Heart left ventricle (tissue), 16 donors: ENCODE measurements at places on chromosomes 2 and 18. TPM values are rescaled to one million over a fixed set of nuclear protein-coding genes. Genes with fewer than 3 reads are reported as not detected.

Gene REG3A
- polyA plus RNA-seq: 0.27 TPM

DNA sequence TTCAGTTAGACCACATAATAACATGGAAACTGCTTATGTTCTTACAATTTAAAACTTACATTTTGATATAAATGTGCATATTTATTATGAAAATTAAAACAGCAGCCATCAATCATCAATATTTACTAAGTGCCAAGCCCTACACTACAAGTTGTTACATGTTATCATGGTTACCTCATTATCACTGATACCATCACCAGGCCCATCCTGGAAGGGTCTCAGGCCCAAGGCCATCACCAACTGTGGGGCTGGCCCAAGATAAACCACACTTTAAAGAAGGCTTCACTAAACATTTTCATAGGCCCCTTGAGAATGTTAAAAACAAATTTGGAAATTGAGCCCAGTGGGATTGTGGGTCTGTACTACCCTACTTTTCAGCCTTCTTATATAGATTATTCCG is 6.4 kb downstream of the ITSN2 start:
- DNase-seq: no peak

DNA sequence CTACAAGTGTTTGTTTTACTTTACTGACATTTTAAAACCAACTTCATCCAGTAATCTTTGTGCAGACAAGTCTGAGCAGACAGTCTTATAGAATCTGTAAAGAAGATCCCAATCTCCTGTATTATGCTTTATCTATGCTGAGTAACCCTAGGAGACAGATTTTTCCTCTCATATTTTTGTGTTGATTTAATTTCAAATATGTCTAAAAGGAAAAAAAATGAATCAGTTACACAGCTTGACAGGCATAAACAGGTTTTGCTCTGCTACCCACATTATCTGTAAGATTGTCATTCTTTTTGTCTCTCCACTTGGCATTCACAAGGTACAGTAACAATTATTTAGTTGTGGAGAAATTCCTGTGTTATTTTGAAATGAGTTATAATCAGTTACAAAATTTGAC is 415.0 kb downstream of the NYAP2 start:
- DNase-seq: no peak

GRCh38 chr2:162099836-162100235 is 25.8 kb upstream of the DPP4 start:
- no peak for DNase-seq

DNA sequence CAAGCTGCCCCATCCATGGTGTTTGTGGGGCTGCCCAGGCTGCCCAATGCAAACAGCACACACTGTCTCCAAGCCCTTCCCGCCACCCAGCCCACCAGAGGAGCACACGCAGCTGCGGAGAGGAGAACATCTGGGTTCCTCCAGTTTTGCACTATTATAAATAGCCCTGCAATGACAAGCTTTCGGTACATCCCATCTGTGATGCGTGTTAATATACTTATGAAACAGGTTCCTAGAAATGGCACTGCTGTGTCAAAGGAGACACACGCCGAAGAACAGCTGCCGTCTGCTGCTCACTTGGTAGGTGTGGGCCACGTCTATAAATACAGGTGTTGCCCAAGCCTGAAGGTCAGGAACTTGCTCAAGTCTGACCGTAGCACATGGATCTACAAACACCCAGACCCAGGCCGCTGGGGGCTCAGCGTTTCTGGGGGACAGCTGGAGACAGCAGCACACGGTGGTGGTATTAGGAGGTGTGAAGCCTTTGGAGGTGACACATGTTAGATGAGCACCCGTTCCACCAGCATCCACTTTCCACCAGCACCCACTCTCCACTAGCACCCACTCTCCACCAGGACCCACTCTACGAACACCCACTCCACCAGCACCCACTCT is 34.3 kb downstream of the PXDN start:
- DNase-seq: no peak

DNA sequence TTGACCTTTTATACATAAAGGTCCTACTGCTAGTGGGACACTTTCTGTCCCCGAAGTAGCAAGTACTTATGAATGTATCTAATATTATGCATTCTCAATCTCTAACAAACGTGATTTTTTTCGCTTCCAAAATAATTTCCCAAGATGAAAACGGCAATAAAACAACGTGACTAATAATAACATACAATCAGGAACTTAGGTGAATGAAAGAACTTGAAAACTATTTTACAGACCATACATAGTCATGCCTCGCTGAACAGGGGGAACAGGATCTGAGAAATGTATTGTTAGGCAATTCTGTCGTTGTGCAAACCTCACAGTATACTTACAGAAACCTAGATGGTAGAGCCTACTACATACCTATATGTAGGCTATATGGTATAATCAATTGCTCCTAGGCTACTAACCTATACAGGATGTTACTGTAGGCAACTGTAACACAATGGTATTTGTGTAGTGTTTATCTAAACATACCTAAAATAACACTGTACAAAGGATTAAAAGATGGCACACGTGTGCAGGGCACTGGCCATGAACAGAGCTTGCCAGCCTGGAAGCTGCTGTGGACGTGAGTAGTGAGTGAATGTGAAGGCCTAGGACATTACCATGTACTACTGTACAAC is 2.5 kb downstream of the RTN4 start:
- DNase-seq: no peak

Gene DLGAP1
- 0.11 TPM for polyA plus RNA-seq

DNA sequence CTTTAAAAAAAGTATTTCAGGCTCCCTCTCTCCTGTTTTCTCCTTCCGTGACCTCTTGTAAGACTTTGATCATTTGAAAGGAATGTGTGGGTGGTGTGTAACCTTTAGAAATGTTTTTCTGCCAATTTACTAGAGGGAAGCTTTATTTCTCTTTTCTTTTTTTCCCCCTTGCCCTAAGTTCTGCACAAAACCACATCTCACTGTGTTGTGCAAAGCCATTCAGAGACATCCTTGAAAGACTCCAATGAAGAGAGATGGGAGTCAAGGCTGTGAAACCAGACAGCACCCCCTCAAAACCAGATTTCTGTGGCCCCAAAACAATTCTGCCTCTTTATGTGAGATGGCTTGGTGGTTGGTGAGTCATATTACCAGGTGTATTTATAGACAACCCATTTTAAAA is 184.6 kb upstream of the ERBB4 start:
- no peak for DNase-seq

GRCh38 chr2:221002101-221002685 is 569.9 kb downstream of the EPHA4 start:
- no peak for DNase-seq

Gene VIT
- polyA plus RNA-seq: 1.0 TPM

- no peak for DNase-seq
Measured at GRCh38 chr2:134372141-134372540, 118.3 kb downstream of the MGAT5 start.

- DNase-seq: no peak
Measured at GRCh38 chr2:43185146-43185545, 41.3 kb downstream of the ZFP36L2 start.

Gene RUFY4
- polyA plus RNA-seq: not detected

GRCh38 chr2:20509770-20510490 is 63.1 kb downstream of the RHOB start:
- no peak for DNase-seq

Gene CHRNG
- polyA plus RNA-seq: not detected

DNA sequence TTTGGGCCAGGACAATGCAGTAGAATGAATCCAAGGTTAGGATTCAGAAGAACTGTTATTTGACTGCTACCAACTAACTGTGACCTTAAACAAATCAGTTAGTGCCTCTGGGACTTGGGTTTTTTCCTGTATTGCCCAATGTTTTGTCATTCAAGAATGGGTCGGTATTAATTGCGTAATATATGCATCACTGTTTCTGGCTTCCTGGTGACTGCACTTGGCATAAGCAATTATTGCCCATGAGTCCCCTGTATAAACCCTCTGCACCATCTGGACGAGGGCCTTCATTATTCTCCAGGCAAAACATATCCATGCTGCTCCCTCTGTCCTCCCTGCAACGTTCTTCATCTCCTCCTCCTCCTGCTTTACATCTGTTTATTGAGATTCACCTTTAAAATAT is 255.8 kb upstream of the LRRTM1 start:
- DNase-seq: no peak

DNA sequence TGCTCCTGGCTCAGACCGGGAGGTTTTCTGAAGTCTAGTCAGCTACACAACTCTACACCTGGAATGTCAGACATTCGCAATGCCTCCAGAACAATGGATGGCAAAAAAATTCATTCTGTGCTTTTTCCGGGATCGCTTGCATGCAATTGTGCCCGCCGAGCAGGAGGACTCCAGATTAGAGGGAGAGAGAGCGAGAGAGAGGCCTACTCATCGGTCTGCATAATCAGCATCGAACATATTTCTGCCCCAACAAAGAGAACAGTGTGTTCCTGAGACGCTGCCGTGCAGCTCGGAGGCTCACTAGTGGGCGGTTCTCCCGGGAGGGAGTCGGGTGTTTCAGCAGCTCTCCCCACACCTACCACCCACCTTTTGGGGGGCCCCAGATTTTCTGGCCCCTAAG is 117.1 kb downstream of the KLHL29 start:
- DNase-seq: peak; percentile 24

- no peak for DNase-seq
Measured at GRCh38 chr2:131828164-131828561, 300.5 kb downstream of the CCDC74A start.

Gene HOXD8
- polyA plus RNA-seq: 0.21 TPM

Gene ELOA2
- not detected for polyA plus RNA-seq

GRCh38 chr2:169222665-169223064 is 139.7 kb downstream of the LRP2 start:
- no peak for DNase-seq

Gene ZC3H6
- 11.7 TPM for polyA plus RNA-seq
